ENCODE measurements at places on chromosomes 16 and 17.
A peak's percentile ranks its signal among the peaks of the same experiment; 100 is the strongest.

- DNase-seq: no peak
Observed at GRCh38 chr17:21019976-21020586, 22.7 kb downstream of the USP22 start.

- no peak for DNase-seq
Observed at GRCh38 chr16:88466949-88467348, 13.9 kb downstream of the ZFPM1 start.

DNA sequence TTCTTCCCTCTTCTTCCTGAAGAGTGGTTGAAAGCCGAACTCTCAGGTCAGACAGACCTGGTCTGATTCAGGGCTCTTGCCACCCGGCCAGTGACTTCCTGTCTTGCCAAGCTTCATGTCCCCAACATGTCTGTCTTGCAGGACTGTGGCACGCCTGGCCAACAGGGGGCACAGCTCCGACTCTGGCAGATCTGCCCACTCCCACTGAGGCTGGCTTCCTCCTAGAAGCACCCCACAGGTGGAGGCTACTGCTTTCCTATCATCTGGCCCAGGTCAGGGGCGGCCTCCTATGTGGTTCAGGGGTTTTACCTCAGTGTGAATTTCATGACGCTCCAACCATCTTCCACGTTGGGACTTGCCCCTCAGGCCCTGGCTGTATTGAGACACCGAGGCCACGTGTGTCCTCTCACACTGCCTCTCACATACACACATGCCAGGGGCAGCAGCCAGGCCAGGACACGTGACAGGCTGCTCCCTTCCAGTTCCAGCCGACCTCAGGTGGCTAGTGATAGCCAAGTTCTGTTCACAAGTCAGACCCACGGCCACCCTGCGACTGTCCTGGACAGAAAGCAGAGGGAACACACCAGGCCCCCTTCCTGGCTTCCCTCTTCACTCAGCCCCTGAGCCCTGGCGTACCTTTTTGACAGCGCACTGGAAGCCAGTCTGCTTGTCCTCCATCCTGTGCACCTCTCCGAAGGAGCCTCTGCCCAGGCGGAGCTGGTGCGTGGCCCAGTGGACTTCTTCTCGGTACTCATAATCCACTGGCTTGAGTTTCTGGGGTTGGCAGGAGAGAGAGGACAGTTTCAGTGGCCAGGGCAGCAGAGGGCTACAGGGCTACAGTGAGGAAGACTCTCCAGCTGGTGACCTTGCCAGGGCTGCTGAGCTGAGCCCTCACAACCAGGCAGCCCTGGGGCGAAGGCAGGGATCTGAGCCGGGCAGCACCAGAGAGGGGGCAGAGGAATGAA lies 22.6 kb upstream of the SPATA32 start:
- DNase-seq: no peak

- DNase-seq: no peak
Observed at GRCh38 chr17:40561294-40561870, 3.9 kb downstream of the CCR7 start.

DNA sequence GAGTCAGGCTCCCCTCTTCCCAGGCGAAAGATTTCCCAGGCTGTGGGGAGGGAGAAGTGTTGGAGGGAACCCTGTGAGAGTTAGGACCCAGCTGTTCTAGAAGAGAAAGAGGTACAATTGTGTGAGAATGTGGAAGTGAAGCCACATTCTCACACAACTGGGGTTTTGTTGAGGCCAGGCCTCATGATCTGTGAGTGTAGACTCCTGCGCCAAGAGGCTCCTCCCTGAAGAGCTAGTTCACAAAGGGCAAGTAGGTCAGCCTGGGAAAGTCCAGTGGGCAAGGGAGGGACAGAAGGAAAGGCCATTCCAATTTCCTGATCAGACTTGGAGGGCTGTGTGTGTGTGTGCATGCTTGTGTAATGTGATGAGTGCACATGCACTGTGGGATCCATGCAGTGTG lies 15.2 kb downstream of the CD300LF start:
- no peak for DNase-seq

DNA sequence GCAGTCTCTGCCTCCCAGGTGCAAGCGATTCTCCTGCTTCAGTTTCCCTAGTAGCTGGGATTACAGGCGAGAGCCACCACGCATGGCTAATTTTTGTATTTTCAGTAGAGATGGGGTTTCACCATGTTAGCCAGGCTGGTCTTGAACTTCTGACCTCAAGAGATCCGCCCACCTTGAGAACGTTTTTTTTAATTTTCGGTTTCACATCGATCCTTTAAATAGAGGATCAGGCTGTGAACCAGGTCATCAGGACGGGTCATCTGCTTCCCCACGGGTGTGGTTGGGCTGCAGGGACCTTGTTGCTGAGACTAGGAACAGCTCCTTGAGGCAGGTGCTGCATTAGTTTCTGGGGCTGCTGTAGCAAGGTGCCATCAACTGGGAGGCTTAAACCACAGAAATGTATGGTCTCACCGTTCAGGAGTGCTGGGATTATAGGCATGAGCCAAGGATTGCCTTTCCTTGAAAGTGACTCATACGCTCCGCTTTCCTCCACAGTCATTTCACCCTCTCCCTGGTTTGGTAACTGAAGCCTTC lies 7.9 kb upstream of the NAGPA start:
- DNase-seq: no peak

GRCh38 chr17:81644976-81645952 lies 8.3 kb downstream of the TSPAN10 start:
- no peak for DNase-seq

GRCh38 chr17:50272711-50273653 lies 1.3 kb upstream of the TMEM92 start:
- peak; percentile 39 for DNase-seq

DNA sequence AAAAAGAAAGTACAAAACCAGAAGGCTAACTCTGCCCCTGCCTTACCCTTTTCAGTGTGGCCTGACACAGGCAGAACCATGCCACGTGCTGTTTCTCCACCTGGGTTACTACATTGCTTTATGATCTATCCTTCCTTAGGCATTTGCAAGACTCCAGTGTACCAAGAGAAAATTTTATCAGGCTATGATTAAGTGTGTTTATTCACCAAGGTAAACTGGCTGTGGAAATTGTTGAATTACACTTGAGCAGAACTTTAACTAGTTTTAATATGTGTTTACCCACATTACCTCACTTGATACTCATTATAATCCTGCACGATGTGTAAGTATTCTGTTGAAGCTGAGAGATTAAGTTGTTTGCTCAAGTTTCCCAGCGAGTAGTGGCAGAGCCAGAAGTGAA lies 129.7 kb upstream of the MYOCD start:
- no peak for DNase-seq

GRCh38 chr17:29826114-29826692 lies 103.8 kb downstream of the SSH2 start:
- DNase-seq: no peak

- no peak for DNase-seq
Observed at GRCh38 chr16:89143201-89143741, 28.3 kb upstream of the CDH15 start.

DNA sequence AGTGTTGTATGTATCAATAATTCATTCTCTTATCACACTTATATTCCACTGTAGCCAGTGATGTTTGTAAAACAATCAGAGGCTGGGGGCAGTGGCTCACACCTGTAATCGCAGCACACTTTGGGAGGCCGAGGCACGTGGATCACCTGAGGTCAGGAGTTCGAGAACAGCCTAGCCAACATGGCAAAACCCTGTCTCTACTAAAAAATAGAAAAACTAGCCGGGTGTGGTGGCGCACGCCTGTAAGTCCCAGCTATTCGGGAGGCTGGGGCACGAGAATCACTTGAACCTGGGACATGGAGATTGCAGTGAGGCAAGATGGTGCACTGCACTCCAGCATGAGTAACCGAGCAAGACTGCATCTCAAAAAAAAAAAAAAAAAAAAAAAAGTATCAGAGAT lies 217.0 kb downstream of the CPPED1 start:
- DNase-seq: no peak

DNA sequence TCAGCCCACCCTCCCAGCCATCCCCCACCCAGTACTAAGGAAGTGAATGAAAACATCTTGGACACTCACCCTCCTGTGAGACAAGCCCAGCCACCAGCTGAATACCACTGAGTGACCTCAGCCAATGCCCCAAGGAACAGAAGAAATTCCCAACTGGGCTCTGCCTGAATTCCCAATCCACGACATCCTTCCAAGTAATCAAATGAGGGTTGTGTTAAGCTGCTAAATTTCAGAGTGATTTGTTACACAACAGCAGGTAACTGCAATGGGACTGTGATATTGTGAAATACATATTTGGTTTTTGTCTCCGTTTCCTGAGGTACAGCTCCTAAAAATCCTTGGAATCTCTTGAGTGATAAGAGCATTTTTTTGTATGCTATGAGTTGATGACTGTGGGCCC lies 578.7 kb upstream of the CDH11 start:
- no peak for DNase-seq

DNA sequence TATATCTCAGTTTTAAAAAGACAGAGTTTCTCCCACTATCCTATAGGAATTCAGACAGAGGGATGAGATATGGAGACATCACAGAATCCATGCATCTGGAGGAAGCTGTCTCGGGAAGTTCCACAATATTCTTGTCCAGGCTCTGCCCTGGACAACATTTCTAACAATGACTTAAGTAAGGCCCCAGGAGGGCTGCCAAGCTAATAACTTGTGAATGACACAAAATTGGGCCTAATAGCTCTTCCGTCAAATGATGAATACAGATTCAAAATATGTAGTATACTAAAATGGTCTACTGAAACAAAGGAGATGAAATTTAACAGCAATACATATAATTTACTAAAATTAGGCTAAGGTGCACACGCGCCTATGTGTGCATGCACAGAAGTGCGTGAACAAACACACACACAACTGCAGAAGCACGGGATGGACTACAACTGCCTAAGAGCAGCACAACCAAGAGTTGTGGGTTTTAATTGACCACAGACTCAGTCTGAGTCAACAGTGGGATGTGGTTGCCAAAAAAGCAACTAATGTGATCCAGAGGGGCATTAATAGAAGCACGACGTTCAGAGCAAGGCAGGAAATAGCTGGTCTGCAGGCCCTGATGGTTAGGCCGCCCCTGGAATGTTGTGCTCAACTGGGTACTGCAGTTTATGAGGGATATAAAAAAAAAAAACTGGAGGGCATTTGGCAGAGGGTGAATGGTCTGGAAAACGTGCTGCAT lies 26.3 kb upstream of the HS3ST2 start:
- DNase-seq: no peak

DNA sequence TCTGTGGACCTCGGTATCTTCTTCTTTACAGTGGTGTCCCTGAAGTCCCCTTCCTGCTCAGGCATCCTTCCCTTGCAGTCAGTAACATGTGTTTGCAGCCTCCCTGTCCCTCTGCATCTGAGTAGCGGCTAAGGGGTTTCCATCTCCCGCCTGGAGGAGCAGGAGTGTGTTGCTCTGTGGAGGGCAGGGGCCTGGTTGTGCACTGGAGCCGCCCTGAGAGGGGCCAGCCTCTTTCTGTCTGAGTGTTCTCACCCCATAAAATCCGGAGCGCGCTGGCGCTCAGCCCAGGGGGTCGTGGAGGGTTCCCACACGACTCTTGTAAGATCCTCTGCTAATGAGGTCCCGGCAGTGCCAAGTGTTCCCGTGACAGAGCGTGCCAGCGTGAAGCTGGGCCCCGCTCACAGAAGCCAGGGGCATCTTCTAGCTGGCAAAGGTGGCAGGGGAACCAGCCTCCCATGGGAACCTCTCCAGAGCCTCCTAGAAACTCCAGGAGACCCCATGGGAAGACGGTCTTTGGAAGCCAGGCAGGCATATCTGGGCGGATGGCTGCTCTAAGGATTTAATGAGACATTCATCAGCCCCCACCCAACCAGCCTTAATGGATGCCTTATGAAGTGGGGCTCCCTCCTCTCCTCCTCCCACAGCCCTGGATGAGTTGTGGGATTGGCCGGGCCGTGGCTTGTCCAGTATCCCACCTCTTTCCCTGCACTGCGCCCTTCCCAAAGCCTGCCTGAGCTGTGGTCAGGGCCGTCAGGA lies 91.4 kb upstream of the GSE1 start:
- DNase-seq: no peak

DNA sequence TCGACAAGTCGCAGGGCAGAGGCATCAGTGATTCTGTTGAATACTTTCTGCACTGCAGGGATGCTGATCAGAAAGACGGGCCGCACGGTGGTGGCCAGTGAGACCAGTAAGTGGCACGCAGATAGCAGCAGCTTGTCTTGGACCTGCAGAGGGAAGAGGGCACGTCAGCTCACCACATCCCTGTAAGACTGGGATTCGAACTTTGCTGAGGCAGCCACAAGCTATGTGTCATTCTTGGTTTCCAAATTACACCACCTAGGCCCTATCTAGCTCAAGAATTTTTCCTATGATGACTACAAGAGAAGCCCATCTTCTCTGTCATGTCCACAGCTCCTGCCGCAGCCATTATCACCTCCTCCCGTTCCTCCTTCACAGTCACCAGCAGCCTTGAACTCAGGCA lies 49.4 kb upstream of the GSG1L start:
- no peak for DNase-seq

GRCh38 chr16:12515746-12516145 lies 287.9 kb downstream of the CPPED1 start:
- DNase-seq: no peak

GRCh38 chr17:1376061-1376460 lies 24.0 kb downstream of the YWHAE start:
- DNase-seq: no peak

- DNase-seq: no peak
Observed at GRCh38 chr16:85394456-85395206, 218.5 kb upstream of the GSE1 start.

DNA sequence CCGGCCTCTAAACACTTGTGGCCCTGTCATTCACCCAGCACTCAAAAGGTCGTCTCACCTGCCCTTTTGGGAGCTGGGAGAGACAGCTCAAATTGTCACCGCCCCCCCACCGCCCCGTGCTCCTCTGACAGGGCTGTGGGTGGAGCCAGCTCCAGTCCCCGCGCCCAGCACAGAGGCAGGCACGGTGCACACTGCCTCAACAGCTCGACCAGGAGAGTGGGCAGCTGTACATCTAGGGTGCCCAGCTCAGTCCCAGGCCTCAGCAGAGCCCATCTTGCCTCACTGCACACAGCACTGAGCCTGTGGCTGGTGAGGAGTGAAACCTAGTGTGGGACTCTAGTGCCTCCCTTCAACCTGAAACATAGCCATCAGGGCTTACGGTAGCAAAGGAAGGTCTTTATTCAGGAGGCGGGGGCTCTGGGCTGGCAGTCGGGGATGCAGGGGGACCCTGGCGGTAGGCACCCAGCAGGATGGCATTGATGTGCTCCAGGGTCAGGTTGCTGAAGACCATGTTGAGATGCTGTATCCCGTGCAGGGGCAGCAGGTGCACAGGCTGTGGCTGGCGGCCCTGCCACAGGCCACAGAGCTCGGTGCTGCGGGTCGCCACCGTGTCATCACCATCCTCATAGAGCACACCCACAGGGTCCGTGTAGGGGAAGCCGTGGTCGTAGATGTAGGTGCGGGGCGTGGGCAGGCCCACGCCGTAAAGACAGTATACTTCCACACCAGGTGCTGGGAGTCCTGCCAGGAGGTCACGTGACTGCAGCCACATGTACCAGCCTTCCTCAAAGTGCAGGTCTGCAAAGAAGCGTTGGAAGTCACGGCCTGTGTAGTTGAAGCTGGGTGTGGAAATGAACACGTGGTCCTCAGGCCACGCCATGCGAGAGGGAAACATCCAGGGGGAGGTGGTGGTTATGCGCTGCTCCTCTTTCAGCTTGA lies 3.1 kb upstream of the PSMB10 start:
- DNase-seq: no peak

Data from GM18507 (cell line).